KBM-7 (cell line): ENCODE measurements at places on chromosomes 3 and 15.

DNA sequence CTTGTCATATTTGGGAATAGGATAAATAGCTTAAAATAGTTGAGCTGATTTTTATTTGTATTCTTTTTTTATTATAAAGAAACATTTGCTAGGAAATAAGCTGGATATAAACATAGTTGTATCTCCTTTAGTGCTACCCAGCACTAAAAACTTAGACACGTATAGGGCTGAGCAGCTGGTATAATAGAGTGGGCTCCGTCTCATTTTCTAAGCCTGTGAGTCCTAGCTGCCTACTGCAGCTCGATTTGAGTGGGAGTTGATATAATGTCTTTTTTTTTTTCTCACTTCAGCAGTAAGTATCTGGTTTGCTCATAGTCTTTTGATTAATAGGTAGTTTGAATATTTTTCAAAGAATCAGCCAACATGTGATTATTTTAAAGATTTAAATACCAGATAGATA, 34.2 kb downstream of the TFG start:
- DNase-seq, result no peak

- DNase-seq, result no peak
These were observed 14.4 kb upstream of the GP9 start for GRCh38 chr3:129046037-129046731.

DNA sequence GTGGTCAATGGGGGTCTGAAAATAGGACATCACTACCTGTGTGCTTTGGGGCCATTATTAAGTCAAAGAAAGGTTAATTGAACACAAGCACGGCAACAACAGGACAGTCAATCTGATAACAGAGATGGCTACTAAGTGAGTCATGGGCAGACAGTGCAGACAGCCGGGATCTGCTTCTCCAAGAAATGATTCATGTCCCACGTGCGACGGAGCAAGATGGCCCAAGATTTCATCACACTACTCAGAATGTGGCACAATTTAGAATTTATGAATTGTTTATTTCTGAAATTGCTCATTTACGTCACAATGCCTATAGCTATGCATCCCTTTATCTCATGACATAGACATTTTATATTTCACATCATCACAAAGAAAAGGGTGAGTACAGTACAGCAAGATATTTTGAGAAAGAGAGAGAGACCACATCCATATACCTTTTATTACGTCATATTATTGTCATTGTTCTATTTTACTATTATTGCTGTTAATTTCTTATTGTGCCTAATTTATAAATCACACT, 770.6 kb upstream of the NR2F2 start:
- DNase-seq, result no peak

DNA sequence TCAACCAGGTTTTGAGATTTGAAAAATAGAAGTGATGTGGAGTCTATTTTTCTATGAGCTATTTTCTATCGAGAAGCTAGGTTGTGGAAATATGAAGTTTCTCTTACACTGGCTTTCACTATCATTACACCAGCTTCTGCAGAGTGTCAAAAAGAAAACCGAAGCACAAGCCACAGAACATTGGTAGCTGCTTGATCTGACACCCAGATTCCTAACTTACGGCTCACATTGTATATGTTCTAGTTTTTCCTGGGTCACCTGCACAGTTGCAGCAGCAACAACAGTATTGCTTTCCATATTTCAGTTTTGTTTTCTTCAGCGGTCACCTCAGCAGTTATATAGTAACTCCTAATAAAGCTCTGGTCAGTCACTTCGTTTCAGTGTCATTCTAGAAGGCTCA, 790.1 kb downstream of the PLOD2 start:
- DNase-seq, result no peak

- no peak for DNase-seq
These were observed 55.4 kb upstream of the PIAS1 start for GRCh38 chr15:67998599-67999133.

DNA sequence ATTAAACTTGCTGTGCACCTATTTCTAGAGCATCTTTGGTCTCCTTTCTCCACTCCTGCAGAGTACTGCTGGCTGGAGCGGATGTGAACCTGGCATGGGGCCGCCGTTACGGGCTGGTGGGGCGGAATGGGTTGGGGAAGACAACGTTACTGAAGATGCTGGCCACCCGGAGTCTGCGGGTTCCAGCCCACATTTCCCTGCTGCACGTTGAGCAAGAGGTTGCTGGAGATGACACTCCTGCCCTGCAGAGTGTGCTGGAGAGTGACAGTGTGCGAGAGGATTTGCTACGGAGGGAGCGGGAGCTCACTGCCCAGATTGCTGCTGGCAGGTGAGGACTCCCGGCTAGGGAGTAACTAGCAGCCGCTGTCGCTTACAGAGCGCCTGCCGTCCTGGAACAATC, 2.1 kb downstream of the ABCF3 start:
- DNase-seq, result no peak
